Caki2 (cell line): ENCODE measurements at places on chromosomes 6 and 20. TPM values are rescaled to one million over a fixed set of nuclear protein-coding genes. Genes with fewer than 3 reads are reported as not detected.

GRCh38 chr6:22756365-22756764, 187.0 kb downstream of the HDGFL1 start:
- no peak for DNase-seq

DNA sequence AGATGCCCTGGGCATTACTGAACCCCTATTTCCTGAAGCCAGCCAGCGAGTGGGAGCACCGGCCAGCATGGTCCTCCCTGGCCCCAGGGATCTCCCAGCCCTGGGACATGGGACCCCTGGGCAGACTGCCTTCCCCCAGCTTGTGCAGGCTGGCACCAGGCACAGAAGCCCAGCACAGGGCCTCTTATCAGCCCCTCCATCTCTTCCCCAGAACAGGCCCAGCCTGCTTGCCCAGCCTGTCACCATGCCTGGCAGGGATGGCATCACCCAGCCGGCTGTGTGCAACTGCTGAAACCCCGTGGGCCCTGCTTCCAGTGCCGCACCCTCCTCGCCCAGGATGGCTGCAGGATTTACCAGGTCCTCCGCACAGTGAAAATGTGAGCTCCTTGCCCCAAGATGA, 6.1 kb upstream of the OSBPL2 start:
- DNase-seq = no peak

DNA sequence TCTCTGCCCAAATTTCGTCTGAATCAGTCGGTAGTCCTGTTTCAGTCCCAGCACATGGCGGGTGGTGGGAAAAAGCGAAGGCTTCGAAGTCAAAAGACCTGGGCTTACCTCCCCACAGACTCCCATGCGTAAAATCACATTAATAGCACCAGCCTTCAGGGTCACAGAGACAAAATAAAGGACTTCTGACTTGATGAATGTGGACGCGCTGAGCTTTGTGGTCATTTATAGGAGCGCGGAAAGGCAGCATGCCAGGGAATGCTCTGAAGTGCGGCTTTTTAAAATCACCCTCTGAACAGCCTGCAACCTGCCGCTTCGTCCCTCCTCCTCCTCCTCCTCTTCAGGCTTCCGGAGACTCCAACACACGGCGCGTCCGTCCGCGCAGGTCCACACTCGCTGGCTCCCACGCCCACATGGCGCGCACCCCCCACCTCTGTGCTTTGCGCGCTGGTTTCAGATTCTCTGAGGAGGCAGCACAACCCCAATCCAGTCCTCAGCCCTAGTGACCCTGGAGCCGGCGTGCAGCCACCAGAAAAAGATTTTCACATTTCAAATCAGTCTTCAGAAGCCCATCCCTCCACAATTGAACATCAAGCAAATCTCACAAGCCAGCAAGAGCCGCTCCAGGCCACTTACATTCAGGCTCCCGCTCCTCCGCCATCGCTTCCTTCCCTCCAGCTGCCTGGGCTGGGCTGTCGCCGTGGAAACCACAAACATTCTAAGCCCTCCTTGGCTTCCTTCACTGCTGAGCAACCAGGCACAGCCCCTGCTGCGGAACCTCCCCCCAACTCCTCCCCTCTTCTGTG, at the start of gene C6orf118:
C6orf118 (minus strand) TSS at position 680 of the 806 bp plus-strand sequence; CDS start at position 661, 19 bp downstream.
- DNase-seq = peak; percentile 68

The LINC00237 gene
- not detected in 2 replicates for total RNA-seq
